ENCODE measurements at places on chromosomes 7 and 10.

GRCh38 chr10:72846238-72846637 lies 47.3 kb upstream of the OIT3 start:
- no peak for DNase-seq

DNA sequence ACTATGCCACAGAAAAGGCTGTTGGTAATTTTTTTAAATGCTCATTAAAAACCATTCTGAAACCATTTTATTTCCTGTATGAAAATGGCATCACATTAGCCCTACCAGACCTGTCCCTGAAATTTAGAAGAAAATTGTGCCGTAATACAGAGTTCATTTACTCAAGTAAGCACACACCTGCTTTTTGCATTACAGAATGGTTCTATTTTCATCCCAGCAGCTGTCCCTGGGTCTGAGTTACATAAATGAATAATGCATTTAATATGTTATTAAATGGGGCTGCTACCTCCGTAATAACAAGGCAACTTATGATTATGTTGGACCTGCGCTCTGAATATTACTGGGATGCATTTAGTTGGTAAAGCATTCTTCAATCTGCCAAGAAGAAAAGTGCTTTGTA lies 508.9 kb downstream of the SORCS1 start:
- DNase-seq = no peak

GRCh38 chr7:149544028-149544427 lies 46.4 kb upstream of the ZNF746 start:
- DNase-seq = no peak

- no peak for DNase-seq
Observed at GRCh38 chr10:11454160-11454559, 157.3 kb downstream of the USP6NL start.

DNA sequence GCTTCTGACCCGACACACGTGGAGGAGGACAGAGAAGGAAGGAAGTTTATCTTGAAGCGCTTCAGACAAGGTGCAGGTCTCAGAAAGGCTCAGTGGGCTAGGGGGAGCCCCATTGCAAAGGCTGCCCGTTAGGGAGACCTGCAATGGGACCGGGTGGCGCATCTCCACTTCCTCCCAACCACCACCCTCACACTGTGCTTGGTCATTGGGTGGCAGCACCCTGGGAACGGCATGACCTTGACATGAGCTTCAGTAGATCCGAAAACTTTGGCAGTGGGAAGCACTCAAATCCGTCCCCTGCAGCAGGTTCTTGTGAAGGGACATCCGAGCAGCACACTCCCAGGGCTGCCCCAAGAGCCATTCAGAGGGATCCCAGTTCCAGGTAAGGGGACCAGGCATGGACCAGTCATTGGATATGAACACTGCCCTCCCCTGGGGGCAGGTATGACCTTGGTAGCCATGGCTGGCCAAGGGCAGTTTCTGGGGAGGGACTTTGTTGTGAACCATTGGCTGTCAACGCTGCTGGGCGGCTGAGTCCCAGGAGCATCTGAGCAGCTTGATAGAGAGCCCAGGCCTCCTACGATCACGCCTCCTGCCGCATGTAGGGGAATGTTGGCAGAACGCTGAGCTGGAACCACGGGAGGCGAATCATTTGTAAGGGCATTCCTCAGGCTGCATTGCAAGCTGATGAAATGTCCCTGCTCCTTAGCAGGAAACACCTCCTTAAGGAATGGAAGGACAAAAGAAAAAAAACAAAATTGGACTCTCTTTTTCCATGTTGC lies 31.7 kb downstream of the GALNTL5 start:
- DNase-seq = no peak
